Cardiac fibroblast (primary cell): ENCODE measurements at places on chromosomes 13 and 19.

- peak; percentile 71 for DNase-seq
Observed at GRCh38 chr19:913080-913748, at the start of gene R3HDM4. Gene R3HDM4, minus strand, starts transcription at chr19:913219. Its CDS starts 62 bp downstream, at chr19:913157.

GRCh38 chr19:19900139-19900728 lies 512 bp upstream of the ZNF93 start:
- peak; percentile 40 for DNase-seq

DNA sequence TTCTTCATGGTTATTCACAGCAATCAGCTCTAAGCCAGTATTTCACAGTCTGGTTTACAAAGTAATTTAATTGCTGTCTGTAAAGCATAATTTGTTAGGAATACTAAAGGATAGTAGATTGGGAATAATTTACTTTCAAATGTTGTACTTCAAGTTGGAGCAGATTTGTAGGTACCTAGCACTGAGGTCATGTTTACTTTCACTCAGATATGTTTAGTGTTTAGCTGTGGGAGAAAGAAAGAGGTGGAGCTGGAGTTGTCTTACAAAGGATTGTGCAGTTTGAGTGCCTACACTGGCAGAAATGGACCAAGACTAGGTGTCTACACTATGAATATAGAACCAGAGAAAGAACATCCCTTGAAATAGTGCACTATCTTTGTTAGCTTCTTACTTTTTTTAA lies 464.6 kb downstream of the PCDH9 start:
- DNase-seq = no peak

DNA sequence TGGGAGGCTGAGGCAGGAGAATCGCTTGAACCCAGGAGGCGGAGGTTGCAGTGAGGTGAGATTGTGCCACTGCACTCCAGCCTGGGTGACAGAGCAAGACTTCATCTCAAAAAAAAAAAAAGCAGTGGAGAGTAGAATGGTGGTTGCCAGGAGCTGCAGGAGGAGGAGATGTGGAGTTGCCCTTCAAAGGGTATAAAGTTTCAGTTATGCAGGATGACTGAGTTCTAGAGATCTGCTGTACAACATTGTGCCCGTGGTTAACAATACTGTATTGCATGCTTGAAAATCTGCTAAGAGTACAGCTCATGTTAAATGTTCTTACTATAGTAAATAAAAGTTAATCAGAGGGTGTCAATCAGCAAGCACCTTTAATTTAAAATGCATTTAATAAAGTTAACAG lies 28.4 kb upstream of the LATS2 start:
- no peak for DNase-seq

DNA sequence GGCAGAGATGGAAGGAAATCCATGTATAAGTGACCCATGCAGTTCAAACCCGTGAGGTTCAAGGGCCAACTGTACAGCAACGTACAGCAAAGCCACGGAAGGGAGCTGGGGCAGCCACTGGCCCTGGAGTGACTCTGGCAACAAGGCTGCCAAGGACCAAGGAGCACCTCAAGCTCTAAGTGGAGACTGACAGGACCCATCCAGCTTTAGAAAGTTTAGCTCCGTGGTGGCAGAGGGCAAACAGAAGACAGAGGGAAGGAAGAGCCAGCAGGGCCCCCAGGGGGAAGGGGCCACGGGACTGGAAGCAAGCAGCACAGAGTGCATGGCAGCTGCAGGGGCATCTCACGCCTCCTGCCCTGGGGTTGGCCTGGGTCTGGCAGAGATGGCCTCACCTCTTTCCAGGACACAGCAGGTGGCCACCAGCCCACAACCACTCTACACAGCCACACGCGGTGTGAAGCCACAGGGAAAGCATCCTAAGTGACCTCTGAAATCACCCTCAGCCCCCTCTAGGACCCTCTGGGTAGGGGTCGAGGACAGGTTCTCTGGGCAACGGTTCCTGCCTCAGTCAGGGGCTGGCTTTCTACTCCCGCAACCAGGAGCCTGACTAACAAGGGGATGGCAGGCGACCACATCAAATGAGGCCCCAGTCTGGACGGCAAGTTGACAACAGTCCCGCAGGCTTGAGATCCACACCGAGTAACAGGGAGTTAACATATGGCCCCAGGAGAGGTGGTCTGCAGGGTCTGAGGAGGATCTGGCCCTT lies 3.8 kb downstream of the MIER2 start:
- no peak for DNase-seq

DNA sequence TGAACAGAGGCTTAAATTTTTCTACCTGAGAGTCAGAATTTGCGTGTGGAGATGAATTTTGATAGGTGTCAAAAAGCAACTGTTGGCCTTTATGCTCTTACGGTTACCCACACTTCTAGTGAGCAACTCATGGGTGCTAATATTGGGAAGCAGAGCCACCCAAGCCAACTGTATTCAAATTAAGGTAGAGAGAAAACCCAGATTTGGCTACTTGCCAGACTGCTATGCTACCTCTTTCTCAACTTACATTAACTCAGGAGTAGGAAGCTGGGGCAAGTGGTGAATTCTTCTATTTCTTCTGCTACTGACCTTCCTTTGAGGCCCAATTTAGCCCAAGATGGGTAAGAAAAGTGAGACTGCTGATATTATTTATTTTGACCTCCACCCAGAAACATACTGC lies 83.9 kb downstream of the OLFM4 start:
- no peak for DNase-seq

GRCh38 chr13:79501538-79502232 lies 20.7 kb downstream of the NDFIP2 start:
- no peak for DNase-seq

GRCh38 chr13:110057052-110057451 lies 249.9 kb downstream of the COL4A1 start:
- no peak for DNase-seq

DNA sequence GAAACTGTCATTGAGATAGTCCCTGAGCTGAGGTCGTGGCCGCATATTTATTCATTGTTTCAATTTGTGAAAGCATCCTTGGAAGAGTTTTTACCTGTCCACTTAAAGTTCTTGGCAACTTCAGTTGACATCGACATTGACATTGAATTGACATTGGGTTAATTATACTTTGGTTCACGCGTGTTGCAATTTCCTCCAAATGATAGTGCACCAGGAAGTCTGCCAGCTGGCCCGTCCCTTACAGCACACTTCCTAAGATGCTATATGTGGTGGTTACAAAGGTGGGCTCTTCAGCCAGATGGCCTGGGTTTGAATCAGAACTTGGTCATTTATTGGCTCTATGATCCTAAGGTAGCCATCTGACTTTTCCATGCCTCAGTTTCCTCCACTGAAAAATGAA lies 176.0 kb downstream of the FGF14 start:
- DNase-seq = no peak

- no peak for DNase-seq
Observed at GRCh38 chr13:113788413-113789135, 29.5 kb downstream of the TMEM255B start.

GRCh38 chr13:43444081-43444480 lies 342.7 kb downstream of the ENOX1 start:
- DNase-seq = no peak

DNA sequence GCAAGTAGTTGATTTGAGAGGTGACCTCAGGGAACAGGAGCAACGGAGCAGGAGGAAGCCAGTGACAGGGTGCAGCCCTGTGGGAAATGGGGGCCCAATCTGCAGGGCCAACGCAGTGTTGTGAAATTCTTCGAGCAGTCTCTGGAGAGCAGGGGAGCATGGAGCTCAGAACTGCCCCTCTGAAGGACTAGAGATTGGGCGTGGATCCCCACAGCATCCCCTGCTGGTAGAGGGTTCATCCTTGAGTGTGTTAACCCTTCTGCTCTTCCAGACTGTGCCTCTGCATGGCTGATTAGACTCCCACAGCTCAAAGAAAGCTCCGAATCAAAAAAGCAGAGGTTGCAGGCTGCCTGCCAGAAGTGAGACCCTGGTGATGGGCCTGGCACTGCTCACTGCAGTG lies 77.9 kb upstream of the UQCRFS1 start:
- DNase-seq = no peak

DNA sequence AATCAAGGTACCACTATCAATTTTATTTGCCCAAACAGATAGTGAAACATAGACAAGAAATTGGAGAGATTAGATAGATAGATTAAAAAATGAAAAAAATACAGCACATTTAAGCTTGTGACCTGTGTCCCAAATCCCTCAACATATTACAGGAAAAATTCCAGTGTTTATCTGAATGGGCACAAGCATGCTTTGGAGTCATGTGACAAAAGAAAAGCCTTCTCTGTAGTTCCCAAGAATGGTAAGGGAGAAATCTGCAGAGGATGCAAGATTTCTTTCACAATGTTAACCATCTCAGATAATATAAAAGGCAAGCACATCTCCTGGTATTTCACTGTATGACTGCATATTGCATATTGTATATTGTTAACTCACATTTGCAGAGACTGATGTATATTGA lies 168.0 kb downstream of the PCDH9 start:
- no peak for DNase-seq

GRCh38 chr13:27810461-27810860 lies 18.2 kb downstream of the GSX1 start:
- DNase-seq = no peak

DNA sequence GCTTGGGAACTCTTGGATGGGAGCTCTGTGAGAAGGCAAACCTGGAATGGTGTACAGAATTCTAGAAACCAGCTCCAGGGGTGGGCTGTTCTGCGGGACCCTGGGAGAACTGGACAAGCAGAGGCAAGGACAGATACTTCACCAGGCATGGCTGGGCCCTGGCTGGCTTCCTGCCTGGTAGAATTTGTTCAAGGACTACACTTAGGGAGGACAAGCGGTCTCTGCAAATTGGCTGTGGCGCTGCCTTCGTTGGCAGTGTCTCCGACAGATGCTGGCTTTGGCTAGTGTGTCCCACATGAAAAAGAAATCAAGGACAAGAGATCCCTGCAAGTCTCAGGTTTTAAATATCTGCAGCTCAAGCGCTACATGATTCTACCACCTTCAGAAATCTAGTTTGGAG lies 12.4 kb downstream of the CEBPG start:
- DNase-seq = no peak

GRCh38 chr13:112331675-112332074 lies 44.5 kb upstream of the SPACA7 start:
- no peak for DNase-seq

GRCh38 chr13:49424011-49424560 lies 19.8 kb downstream of the CAB39L start:
- DNase-seq = no peak

DNA sequence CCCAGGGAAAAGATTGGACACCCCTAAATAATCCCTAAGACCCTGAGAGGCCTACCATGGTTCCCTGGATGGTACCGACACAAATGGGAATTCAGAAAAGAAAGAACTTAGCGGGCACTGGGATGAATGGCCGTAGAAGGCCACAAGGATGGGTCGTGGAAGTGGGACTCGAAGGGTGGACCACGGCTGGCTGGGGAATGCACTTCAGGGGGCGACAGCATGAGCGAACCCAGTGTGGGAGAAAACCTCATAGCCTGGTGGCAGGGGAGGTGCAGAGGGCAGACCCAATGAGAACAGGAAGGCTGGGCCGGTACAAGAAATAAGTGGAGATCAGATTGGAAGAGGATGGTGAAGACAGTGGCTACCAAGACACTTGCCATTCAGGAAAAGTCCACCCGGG lies 28.7 kb downstream of the LATS2 start:
- DNase-seq = no peak

GRCh38 chr19:13887517-13887916 lies 10.6 kb downstream of the NANOS3 start:
- peak; percentile 12 for DNase-seq

- DNase-seq = no peak
Observed at GRCh38 chr13:24842549-24843274, 78.7 kb downstream of the RNF17 start.

DNA sequence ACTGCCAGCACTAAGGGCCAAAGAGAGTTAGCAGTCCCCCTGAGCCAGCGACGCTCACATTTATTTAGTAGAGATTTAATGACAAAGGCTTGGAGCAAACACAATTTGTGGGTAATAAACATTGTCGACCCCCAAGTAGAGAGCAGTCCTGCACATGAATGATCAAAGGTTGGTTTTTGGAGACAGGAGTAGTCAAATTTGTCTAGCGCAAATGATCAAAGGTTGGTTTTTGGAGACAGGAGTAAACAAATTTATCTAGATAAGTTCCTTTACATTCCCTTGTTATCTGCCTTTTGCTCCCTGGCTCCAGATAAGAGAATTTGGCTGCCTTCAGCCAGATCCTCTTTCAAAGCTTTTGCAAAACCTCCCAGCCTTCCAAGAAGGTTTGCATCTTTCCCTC lies 26.9 kb downstream of the METTL21C start:
- no peak for DNase-seq

- peak; percentile 77 for DNase-seq
Observed at GRCh38 chr13:24271601-24272451, 37.6 kb upstream of the C1QTNF9 start.

DNA sequence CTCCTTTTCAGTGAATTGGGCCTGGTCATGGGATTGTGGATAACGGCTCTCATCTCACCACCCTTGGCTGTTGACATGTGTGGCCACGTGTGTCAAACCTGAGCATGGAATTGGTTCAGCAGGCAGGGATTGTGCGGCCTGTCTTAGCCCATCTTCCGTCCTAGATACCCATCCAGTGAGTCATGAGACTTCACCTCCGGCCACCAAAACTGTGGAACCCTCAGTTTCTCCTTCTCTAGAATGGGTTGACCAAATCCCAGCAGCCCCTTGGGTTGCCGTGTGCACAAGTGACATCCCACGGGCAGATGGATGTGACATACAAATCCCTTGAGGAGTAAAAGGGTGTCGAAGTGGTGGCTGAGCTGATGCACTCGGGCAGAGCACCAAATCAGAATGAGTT lies 6.7 kb downstream of the GGN start:
- DNase-seq = no peak

GRCh38 chr19:35044317-35045117 lies 3.0 kb downstream of the HPN start:
- DNase-seq = peak; percentile 67

DNA sequence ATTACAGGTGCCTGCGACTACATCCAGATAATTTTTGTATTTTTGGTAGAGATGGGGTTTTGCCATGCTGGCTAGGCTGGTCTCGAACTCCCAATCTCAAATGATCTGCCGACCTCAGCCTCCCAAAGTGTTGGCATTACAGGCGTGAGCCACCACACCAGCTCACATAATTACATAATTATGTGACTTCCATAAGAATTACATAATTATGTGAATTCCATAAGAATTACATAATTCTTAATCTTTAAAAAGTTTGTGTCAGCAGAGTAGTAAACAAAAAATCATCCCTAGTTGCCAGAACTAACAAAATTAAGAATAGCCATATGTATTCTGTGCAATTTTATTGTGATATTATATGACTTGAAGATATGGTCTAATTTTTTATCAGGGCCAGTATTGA lies 25.6 kb downstream of the IFT88 start:
- DNase-seq = no peak
